ENCODE measurements at places on chromosomes 1 and 21. TPM values are rescaled to one million over a fixed set of nuclear protein-coding genes. Genes with fewer than 3 reads are reported as not detected.

Gene C1orf210
- total RNA-seq = 4.2 TPM

Gene CD48
- total RNA-seq = 0.57 TPM

Gene C8A
- not detected for total RNA-seq

Gene RPE65
- not detected for total RNA-seq

Gene MAP3K7CL
- total RNA-seq = 0.34 TPM

Gene KNCN
- not detected for total RNA-seq

Gene NBPF6
- total RNA-seq = not detected

Gene FCGR2B
- total RNA-seq = not detected

Gene ATP6V1G3
- total RNA-seq = not detected

Gene TNFAIP8L2
- total RNA-seq = not detected

Gene UBXN10
- total RNA-seq = 2.6 TPM

Gene SLAMF9
- not detected for total RNA-seq

Gene DDAH1
- 26.1 TPM for total RNA-seq

Gene LENEP
- total RNA-seq = 1.3 TPM

Gene WNT3A
- total RNA-seq = not detected

Gene ZSCAN20
- total RNA-seq = 9.2 TPM

Gene PRELP
- total RNA-seq = 3.2 TPM

GRCh38 chr1:31651089-31651420, 6.4 kb upstream of the PEF1 start:
- no peaks in the 10 kb centered on the region for H3K27me3 ChIP-seq
- H3K36me3 ChIP-seq = peaks cover 21% of the 10 kb centered on the region
- DNase-seq = no peak
- H3K4me1 ChIP-seq = peaks cover 27% of the 10 kb centered on the region

- no peak overlapping the region for H3K27ac ChIP-seq
- no peaks in the 10 kb centered on the region for H3K4me1 ChIP-seq
- no peak overlapping the region for H3K4me3 ChIP-seq
- H3K36me3 ChIP-seq = no peaks in the 10 kb centered on the region
- no peak for DNase-seq
- peaks cover 37% of the 10 kb centered on the region for H3K27me3 ChIP-seq
These were observed 525.0 kb downstream of the MATN1 start for GRCh38 chr1:30198451-30198760.

DNA sequence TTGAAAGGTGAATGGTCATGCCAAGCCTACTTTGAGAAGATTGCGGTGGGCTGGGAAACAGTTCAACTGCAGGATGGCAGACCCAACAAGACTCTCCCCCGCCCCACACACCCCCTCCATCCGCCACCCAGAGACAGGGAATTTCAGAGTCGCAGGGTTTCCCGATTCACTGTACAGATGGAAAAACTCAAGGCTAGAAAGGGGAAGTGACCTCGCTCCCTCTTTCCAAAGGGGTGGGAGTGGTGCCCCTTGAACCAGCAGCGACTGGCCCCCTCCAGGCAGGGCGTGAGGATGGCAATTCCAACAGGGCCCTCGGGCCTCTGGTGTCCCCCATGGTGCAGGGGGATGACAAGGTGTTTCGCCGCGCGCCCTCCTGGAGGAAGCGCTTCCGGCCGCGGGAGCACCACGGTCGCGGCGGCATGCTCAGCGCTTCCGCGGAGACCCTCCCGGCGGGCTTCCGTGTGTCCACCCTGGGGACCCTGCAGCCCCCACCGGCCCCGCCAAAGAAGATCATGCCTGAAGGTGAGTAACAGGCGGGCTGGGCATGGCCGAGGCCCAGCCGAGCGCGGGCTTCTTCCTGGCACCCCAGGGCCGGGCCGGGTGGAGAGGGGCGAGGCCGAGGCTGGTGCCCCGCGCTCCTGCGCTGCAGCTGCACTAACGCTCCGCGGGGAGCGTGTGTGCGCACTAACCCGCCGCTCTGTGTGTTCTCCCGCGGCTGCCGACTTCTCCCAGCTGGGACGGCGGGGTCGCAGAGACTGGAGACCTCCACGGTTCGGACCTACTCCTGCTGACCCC, 10.4 kb downstream of the MYOG start:
- H3K27ac ChIP-seq = no peak overlapping the region
- H3K4me1 ChIP-seq = peaks cover 2% of the 10 kb centered on the region
- H3K4me3 ChIP-seq = no peak overlapping the region
- DNase-seq = no peak

- DNase-seq = no peak
- peaks cover 79% of the 10 kb centered on the region for H3K27me3 ChIP-seq
- peak overlapping the region; percentile 15 for H3K4me3 ChIP-seq
- no peaks in the 10 kb centered on the region for H3K36me3 ChIP-seq
- H3K4me1 ChIP-seq = peaks cover 11% of the 10 kb centered on the region
- no peak overlapping the region for H3K27ac ChIP-seq
These were observed 1.4 kb upstream of the PODN start for GRCh38 chr1:53060579-53060978.

- H3K27ac ChIP-seq = no peak overlapping the region
- no peak overlapping the region for H3K4me3 ChIP-seq
- H3K4me1 ChIP-seq = peaks cover 6% of the 10 kb centered on the region
These were observed 162.3 kb downstream of the ZNF281 start for GRCh38 chr1:200247518-200247917.

DNA sequence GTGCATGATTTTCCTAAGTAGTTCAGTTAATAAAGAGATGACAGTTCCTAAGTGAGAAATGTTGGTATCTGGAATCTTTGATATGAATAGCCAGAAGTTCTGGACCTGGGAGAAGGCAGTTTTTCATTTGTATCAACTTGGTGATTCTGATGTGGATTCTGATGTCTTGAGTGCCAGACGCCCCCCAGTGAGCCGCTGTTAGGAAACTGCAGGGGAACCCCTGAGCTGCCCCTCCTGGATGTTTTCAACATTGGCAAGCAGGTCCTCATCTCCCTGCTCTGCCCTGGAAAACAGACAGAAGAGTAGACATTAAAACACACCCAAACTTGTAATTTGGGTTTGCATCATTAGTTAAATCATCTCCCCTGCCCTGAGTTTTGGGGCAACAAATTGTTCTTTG, 7.4 kb downstream of the ETS2 start:
- no peaks in the 10 kb centered on the region for H3K27me3 ChIP-seq
- H3K36me3 ChIP-seq = peaks cover 48% of the 10 kb centered on the region
- peaks cover 21% of the 10 kb centered on the region for H3K4me1 ChIP-seq
- no peak overlapping the region for H3K27ac ChIP-seq
- DNase-seq = no peak

- peak overlapping the region; percentile 37 for H3K27ac ChIP-seq
- peaks cover 60% of the 10 kb centered on the region for H3K4me1 ChIP-seq
- DNase-seq = no peak
These were observed 3.2 kb downstream of the LRRC42 start for GRCh38 chr1:53949023-53949990.

DNA sequence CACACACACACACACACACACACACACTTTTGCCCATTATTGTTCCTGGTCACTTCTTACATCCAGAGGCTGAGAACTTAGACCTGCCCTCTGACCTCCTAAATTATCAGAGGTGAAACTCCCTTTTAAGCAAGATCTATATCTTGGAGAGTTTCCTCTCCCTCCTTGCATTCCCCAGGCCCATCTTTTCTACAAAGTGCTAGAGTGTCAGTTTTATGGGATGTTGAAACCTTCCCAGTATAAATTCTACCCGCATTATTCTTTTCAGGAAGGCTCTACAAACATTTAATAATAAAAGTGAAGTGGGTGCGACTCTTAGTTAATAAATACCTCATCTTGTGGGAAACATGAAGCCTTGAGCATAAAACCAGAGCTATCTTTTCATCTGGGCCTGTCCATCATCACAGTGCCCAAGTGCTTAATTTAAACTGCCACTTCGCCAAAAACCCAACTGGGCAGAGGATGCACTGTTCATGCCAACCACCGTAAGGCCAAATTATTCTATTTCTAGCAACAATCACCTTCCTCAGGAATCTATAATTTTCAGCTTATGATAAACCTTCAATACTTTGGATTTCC, 458.2 kb upstream of the RUNX1 start:
- H3K4me1 ChIP-seq = peaks cover 35% of the 10 kb centered on the region
- H3K4me3 ChIP-seq = no peak overlapping the region
- no peak for DNase-seq
- no peaks in the 10 kb centered on the region for H3K36me3 ChIP-seq

DNA sequence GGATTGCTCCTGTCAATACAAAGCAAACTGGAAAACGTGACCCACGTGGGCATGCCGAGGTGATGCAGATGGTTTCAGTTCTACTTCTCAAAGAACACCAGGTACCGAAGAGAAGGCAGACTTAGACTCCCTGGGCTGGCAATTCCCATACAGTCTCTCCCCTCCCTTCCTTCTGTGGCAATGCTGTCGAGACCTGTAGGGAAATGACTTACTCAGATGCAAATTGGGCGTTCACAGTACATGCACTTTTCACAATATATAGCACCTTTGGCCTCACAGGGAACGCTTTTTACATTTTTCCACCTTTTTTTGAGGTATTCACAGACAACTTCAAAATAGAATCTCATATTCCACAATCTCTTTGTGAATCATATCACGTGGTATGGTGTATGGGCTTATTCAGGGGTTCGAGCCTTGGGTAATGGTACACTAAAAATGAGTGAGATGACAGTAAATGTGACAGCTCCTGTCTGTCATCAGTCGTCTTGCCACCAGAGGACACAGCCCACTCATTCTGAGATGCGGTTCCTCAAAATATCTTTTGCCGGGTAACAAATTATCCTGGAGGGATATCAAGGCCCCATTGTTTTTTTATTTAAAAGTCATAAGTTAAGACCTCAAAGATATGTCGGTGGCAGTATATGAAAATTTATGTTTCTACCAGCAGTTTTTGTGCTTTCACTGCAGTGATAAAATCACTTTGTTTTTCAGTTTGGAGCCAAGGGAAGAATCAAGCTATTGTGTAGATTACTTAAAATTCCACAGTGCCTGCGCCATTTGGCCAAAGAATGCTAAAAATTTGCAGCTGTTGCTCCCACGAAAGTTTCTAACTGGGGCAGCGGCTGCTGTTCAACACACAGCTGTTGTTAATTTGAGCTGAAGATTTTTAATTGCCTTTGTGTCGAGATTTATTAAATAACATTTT, 168.4 kb downstream of the ZZZ3 start:
- no peak for DNase-seq
- no peaks in the 10 kb centered on the region for H3K36me3 ChIP-seq
- peak overlapping the region; percentile 90 for H3K27ac ChIP-seq
- H3K4me1 ChIP-seq = peaks cover 22% of the 10 kb centered on the region
- H3K27me3 ChIP-seq = no peaks in the 10 kb centered on the region
- no peak overlapping the region for H3K4me3 ChIP-seq

DNA sequence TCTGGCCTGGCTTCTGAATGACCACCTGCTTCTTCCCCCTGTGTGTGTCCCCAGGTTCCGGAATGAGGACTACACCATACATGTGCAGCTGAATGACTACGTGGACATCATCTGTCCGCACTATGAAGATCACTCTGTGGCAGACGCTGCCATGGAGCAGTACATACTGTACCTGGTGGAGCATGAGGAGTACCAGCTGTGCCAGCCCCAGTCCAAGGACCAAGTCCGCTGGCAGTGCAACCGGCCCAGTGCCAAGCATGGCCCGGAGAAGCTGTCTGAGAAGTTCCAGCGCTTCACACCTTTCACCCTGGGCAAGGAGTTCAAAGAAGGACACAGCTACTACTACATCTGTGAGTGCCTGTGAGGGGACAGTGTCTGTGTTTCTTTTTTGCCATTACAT, 3.6 kb downstream of the EFNA1 start:
- peak overlapping the region; percentile 84 for H3K4me3 ChIP-seq
- no peak for DNase-seq
- H3K36me3 ChIP-seq = peaks cover 22% of the 10 kb centered on the region
- H3K27me3 ChIP-seq = peaks cover 8% of the 10 kb centered on the region

- H3K36me3 ChIP-seq = peaks cover 34% of the 10 kb centered on the region
- H3K27me3 ChIP-seq = no peaks in the 10 kb centered on the region
- H3K27ac ChIP-seq = no peak overlapping the region
- no peak overlapping the region for H3K4me3 ChIP-seq
These were observed 12.2 kb downstream of the UBR4 start for GRCh38 chr1:19197845-19198244.

GRCh38 chr21:43287795-43288755, 119.3 kb downstream of the CRYAA start:
- no peak overlapping the region for H3K27ac ChIP-seq
- no peak overlapping the region for H3K4me3 ChIP-seq
- no peaks in the 10 kb centered on the region for H3K36me3 ChIP-seq
- peaks cover 1% of the 10 kb centered on the region for H3K4me1 ChIP-seq
- no peaks in the 10 kb centered on the region for H3K27me3 ChIP-seq

DNA sequence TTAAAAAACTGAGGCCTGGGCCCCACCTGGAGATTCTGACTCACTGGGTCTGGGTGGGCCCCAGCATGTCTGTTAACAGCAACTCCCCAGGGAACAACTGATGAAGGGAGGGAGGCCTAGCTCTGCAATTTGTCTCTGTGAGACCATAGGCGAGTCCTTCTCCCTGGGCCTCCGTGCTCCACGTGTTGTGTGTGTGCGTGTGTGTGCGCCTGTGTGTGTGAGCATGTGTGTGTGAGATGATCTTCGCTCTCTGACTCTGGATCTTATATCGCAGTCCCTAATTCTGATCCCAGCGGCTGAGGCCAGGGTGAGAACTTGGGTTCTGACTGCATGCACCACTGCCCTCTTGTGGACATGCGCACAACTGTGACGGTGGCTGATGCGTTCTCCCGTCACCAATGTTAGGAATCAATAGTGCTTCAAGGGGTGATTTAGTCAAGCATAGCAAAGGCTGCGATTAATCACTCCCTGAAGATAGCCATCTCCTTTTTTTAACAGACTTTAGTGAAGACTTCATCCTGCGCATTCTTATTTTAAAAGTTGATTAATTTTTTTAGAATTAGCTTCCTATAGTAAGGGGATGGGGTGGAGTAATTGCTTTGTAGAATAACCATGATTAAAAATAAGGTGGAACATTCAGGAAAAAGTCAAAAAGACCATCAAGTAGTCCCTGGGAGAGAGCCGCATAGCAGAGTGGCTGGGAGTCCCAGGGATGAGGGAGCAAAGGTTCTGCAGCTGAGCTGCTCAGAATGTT, 62.4 kb upstream of the USP24 start:
- H3K27ac ChIP-seq = no peak overlapping the region
- H3K4me1 ChIP-seq = peaks cover 21% of the 10 kb centered on the region
- H3K36me3 ChIP-seq = no peaks in the 10 kb centered on the region
- DNase-seq = peak; percentile 40
- H3K4me3 ChIP-seq = no peak overlapping the region

GRCh38 chr1:200837931-200838571, 34.7 kb upstream of the GPR25 start:
- DNase-seq = no peak
- peaks cover 29% of the 10 kb centered on the region for H3K36me3 ChIP-seq
- no peaks in the 10 kb centered on the region for H3K27me3 ChIP-seq
- H3K27ac ChIP-seq = peak overlapping the region; percentile 64

- no peak overlapping the region for H3K27ac ChIP-seq
- H3K4me1 ChIP-seq = peaks cover 3% of the 10 kb centered on the region
- no peaks in the 10 kb centered on the region for H3K27me3 ChIP-seq
- no peaks in the 10 kb centered on the region for H3K36me3 ChIP-seq
These were observed 93.0 kb downstream of the ABCA4 start for GRCh38 chr1:94027721-94028515.

GRCh38 chr1:201299968-201300367, 16.7 kb downstream of the PKP1 start:
- H3K4me3 ChIP-seq = no peak overlapping the region
- peaks cover 10% of the 10 kb centered on the region for H3K4me1 ChIP-seq
- H3K36me3 ChIP-seq = no peaks in the 10 kb centered on the region
- peaks cover 5% of the 10 kb centered on the region for H3K27me3 ChIP-seq
- no peak for DNase-seq
- H3K27ac ChIP-seq = no peak overlapping the region

- no peaks in the 10 kb centered on the region for H3K36me3 ChIP-seq
- no peak overlapping the region for H3K4me3 ChIP-seq
These were observed 5.4 kb upstream of the SAMD11 start for GRCh38 chr1:918353-918752.

GRCh38 chr1:216500273-216500967, 77.2 kb upstream of the USH2A start:
- H3K4me1 ChIP-seq = no peaks in the 10 kb centered on the region
- no peaks in the 10 kb centered on the region for H3K27me3 ChIP-seq
- no peak overlapping the region for H3K4me3 ChIP-seq
- DNase-seq = no peak

Measured in mesothelial cell of epicardium (in vitro differentiated cells).